ENCODE measurements at places on chromosomes 7 and 10.

DNA sequence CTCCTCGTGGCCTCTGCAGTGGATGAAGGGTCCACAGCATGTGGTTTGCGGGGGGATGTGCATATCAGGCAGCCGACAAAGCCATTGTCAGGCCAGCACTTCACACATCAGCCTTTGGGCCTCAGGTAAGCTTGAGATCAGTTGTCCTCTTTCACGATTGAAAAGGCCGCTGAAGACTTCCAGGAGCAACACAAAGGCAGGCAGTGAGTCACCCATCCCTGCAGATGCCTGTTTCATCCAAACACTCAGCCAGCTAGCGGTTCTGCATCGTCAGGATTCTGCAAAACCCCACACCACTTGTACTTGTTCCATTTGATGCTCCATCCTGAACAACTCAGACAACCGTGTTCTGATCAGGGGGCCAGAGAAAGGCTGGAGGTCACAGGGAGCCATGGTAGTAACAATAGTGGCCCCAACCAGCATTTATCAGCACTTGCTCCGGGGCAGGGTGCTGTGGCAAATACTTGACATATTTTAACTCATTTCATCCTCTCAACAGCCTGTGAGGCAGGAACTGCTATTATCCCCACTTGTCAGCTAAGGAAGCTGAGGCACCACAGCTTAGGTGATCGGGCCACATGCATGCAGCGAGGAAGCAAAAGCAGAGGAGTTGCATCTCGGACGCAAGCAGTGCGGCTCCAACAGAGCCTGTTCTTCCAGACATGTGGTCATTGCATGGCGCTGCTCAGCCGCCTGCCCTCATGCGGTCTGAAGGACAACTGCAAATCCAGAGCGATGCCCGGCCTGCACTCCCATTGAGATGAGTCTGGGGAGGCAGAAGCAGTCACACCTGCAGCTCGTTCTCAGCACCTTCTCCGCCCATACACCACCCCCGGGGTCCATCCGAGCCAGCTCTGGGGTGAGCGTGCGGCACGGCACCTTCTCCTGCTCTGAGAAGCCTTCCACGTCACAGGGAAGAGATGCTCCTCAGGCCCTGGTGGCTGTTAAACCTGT lies 144.9 kb downstream of the PAXIP1 start:
- no peak for DNase-seq

- no peak for DNase-seq
These were observed 64.3 kb upstream of the MDFIC start for GRCh38 chr7:114857605-114858004.

- DNase-seq: no peak
These were observed 755 bp downstream of the FRMPD2 start for GRCh38 chr10:48273741-48274140.

DNA sequence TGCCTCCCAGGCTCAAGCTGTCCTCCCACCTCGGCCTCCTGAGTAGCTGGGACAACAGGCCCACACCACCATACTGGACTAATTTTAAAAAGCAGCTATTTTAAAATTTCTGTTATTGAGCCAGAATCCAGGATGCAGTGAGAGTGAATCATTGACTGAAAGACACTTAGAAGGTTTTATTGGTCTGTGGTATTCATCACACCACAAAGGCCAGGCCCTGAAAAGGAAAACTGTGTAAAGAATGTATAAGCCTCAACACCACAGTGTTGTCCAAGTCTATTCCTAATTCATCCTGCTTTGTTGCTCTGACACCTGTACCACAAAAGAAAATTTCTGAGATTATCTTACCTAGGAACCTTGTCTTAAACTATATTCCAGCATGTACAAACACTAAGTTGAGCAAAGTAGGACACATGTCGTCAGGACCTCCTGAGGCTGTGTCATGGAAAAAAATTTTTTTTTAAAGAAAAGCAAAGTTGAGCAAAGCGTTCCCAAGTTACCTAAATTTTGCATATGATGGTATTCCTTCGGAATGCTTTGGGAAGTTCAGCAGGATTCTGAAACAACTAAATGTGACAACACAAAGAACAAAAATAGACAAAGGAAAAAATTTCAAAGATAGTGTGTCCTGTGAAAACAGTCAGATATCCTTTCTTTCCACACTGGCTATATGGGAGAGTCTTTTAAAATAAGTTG lies 129.6 kb upstream of the MKLN1 start:
- no peak for DNase-seq

- no peak for DNase-seq
These were observed 82.3 kb upstream of the FAM20C start for GRCh38 chr7:109898-110556.

DNA sequence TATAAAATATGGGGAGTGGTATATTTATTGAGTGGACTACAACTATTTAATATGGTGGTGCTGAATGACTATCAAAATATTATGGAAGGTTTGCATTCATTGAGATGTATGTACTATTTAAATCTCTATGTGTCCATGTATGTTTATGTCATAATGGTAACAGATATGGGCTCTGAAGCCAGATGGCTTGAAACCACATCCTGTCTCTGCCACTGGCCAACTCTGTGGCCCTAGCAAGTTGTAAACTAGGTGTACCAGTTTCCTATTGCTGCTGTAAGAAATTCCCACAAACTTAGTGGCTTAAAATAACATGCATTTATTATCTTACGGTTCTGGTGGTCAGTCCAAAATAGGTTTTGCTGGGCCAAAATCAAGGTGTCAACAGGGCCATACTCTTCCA lies 198.1 kb upstream of the NFE2L3 start:
- no peak for DNase-seq

DNA sequence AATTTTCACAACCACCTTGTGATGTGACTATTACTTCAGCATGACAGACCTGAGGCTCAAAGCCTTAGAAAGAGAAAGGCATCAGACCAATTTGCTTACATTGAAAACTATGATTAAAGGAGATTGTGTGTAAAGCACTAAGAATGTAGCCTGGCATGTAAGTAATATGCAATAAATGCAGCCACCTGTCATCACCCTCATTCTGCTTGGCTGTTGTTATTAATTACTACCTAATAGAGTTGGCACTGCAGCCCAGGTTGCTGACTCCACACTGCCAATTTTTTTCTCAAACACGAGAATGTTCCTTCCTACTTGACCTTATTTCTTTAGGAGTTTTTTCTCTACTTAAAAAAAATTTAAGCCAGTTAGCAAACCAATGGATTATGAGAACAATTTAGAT lies 61.2 kb upstream of the NPVF start:
- DNase-seq: no peak

DNA sequence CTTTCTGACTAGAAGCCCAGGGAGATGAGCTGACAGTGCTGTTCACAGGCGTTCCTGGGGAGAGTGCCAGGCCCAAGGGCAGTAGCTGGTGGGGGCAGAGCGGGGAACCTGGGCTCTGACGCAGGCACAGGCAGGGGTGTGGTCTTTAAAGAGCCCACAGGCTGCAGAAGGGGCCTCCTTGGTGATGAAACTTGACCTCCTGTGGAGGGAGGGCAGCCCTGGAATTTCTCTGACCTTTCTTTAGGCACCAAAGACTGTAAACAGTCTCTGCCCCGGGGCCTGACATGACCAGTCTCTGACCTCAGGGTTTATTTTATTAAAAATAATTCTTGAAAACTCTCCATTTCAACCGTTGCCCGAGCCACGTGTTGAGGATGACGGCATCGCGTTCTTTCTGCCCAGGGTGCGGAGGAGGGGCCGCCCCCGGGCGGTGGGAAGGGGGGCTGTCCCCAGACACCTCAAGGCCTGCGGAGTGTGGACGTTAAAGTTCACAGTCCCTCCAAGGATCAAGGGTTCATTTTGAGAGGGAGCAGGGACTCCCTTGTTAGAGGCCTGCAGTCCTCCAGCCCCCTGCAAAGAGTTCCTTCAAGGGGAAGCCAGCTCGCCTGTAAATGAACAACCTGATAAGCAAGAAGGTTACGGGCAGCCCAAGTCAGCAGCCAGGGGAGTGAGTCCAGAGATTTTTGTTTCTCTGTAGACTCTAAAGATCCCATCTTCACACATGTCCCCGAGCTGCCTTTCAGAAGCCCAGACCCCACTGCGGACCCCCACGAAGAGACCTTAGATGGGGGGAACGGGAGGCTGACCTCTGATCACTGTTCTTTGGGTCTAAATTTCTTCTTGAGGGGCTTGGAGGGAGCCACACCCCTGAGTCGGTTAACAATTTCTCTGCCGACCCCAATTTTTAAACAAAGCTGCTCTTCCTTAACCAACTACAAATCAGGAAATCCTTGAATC lies 128.9 kb downstream of the VIPR2 start:
- DNase-seq: no peak

DNA sequence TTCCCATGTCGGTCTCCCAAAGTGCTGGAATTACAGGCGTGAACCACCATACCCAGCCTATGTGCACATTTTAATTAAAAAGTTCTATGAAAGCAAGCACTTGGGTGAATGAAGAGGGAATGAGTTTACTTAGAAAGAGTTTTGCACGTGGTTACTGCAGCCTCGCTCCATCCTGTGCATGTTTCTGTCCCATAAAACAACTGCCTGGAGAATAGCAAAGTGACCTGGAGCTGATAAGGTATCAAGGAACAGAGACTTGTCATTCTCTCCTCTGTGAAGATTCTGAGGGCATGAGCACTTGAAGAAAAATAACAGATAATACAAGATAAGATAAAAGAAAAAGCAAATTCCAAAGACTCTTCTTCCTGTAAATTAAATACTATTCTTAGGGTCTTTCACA lies 112.2 kb upstream of the JCAD start:
- DNase-seq: no peak

- DNase-seq: no peak
These were observed 4.5 kb downstream of the TRIL start for GRCh38 chr7:28953633-28954032.

DNA sequence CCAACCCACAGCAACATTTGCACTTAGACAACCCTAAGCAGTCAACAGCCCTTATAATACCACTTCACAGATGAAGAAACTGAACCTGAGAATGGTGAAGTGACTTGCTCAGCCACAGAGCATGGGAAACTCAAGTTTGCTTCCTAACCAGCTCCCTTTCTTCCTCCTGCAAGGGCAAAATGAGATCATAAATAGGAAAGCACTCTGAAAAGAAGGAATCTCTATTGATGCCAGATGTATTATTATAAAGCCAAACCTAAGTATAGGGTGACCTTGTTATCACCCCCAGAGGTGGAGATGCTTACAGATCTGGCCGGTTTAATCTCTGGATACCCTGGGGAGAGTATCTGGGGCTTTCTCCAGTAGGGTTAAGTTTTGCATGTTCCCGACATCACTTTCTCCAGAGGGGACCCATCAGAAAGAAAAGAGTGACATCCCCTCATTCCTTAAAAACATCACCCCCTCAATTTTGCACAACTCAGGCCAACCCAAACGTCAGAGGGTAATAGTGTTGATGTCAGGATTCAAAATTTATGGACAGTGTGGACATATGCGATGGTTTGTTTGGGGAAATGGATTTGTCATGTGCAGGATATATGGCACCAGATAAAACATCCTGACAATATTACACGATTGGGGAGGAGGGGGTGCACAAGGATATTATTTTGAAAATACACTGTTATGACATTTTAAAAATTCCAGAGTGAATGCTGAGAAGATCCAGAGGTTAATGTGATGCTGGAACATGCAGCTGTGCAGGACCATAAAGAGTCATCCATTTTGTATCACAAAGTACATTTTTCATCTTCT lies 24.0 kb upstream of the XPNPEP1 start:
- DNase-seq: no peak

- no peak for DNase-seq
These were observed 18.4 kb upstream of the PON1 start for GRCh38 chr7:95342642-95343307.

- DNase-seq: no peak
These were observed 129.4 kb upstream of the PLPP4 start for GRCh38 chr10:120327675-120328074.

DNA sequence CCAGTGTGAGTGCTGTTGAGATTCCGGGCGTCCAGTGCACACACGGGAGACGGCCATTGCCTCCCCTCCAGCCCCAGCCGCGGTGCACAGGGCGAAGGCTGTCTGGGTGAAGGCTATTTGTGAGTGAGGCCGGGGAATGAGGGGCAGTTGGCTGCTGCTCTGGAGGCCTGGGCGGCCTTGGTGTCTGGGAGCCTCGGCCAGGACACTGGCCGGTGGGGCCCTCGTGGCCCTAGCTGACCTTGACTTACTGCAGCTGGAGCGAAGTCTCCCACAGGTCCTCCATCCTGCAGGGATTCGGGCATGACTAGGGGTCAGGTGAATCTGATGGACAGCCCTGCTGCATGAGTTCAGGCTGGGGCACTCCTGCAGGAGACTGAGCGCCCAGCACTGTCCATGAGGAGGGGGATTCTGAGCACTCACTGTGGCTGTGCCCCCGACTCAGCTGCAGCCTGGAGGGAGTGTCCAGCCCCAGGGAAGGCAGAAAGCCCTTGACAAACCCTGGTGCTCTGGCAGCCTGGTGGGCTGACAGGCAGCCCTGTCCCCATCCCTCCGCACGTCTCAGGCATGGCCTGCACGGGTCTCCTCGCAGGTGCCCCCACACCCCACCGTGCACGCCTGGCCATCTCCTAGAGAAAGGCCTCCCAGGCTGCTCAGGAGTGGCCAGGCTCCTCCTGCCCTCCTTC lies 52.7 kb upstream of the FAM20C start:
- no peak for DNase-seq

GRCh38 chr7:43522406-43523156 lies 60.3 kb upstream of the STK17A start:
- no peak for DNase-seq

DNA sequence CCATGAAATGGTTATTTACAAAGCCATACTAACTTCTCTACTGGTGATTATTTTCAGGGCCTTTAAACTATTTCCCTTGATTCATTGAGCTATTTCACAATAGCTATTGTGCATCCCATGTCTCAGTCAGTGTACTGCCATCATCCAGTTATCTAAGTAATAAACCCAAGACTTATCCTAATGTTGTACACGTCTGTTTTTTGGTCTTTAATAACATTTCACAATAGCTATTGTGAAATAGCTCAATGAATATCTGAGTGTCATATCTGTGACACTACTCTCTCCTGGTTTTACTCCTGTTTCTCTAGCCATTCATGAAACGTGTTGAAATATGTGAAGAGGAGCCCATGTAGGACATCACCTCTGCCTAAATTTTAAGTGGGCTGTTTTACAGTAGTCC lies 36.5 kb upstream of the TMEM140 start:
- DNase-seq: no peak

DNA sequence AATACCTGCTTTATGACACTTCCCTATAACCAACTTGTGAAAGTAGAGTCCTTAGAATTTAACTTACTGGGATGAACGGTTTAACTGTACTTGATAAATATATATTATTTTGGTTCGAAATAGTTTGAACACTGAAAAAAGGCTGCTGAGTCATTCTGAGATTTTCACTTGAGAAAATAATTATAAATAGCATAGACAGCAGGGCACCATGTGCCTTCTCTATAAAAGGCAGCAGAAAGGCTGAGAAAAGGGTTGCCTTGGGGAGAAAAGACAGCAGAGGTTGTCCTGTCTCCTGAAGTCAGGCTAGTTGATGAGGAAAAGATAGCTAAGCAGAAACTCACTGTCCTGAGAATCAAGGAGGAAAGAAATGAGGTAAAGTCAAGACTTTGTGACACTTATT lies 92.4 kb downstream of the CTTNBP2 start:
- no peak for DNase-seq

- DNase-seq: no peak
These were observed 141.4 kb downstream of the TFEC start for GRCh38 chr7:115888981-115889668.

Data from Calu3 (cell line).